ENCODE measurements at places on chromosomes 13 and 19.

DNA sequence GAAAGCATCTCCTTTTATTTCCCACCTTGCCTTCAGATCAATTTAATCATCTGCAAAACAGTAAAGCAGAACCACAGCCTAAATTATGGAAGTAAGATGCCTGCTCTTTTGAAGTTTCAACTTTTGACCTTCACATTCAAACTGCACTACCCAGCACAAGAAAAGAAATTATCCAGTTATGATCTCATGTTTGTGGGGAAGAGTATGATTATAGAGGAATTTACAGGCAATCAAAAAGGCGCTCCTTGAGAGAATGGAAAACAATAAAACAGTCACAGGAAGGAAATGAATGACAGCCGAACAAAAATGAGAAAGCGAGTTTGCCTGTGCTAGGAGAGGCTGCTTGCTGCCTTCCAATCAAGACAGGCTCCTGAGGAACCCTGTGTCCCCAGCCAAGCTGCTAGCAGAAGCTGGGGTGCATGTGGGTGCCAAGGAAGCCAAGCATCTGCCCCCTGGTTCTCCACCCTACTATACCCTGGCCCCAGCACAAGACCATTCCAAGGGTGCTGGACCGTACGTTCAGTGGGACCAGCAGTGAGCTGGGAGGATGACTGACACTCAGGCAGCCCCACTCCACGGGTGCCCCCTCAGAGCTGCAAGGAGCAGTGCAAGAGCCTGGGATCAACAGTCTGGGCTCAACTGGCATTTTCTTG, 47.8 kb downstream of the PEPD start:
- no peak for DNase-seq

- no peak for DNase-seq
Measured at GRCh38 chr13:74646091-74646490, 511.9 kb upstream of the KLF12 start.

DNA sequence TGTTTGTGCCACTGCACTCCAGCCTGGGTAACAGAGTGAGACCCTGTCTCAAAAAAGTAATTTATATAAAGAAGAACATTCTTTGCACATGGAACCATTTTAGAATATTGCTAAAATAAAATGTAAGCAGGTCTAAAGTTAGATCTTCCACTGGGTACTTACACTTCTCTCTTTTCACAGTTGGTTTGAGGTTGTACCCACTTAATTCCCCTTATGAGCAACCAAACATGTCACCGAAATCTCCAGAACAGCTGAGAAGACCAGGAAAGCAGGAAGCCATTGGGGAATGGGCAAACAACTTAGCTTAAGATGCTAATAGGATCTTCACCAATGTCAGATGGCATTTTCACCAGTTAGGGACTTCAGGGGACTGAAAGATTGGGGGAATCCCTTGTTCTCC, 18.8 kb downstream of the NLRP4 start:
- DNase-seq: no peak

DNA sequence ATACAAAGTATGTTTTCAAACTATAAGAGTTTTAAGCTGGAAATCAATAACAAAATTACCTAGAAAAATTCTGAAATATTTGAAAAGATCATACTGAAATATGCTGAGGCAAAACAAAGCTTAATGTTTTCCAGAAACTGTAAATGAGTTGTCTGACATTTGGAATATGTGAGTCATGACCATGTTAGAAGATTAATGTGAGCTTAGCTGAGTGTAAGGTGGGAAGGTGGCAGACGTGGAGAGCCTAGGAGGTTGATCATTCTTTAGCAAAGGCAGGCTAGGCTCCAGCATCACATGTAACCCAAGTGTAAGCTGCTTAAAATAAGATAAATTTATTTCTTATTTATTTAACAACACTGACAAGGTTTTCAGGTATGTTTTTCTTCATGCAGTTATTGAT, 2086.1 kb upstream of the PCDH20 start:
- DNase-seq: no peak

GRCh38 chr13:40790154-40790616, 774 bp downstream of the SLC25A15 start:
- DNase-seq: no peak

DNA sequence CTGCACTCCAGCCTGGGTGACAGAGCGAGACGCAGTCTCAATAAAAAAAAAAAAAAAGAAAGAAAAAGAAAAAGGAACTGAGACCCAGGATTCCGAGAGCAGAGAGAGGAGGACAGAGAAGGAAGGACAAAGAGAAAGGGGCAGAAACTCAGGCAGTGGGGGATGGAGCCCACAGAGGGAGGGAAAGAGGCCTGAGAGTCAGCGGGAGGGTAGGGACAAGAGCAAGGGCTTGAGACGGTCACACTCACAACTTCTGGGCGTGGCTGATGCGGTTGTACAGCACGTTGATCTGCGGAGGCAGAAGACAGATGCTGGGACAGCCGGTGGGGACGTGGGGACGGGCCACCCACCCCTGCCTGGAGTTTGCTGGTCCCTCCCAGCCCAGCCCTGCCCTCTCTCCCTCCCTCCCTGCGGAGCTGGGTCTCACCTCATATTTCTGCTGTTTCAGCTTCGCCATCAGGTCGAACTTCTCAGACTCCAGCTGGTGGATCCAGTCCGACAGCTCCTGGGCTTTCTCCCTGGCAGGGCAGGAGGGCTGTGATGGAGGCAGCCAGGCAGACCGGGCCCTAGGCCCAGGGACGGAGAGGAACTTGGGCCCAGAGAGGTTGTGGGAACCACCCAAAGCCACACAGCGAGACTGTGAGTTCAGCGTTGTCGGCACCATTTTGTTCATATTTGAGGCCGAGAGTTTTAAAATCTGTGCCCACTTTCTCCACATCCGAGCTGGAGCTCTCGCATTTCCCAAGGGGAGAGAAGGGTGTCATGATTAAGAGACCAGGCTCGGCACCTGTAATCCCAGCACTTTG, 15.2 kb downstream of the TNNT1 start:
- DNase-seq: no peak

- peak; percentile 58 for DNase-seq
Measured at GRCh38 chr13:24053519-24054251, 106.8 kb upstream of the SPATA13 start.

Measured in NCI-H524 treated with DMSO at 0.1 percent for 48 hours (cell line).